Stimulated activated CD8-positive, alpha-beta memory T cell treated with anti-CD3 and anti-CD28 coated beads, Interleukin-2, amount 100 ng/mL, for 1 hour (primary cell): ENCODE measurements at places on chromosomes 11 and 22.

DNA sequence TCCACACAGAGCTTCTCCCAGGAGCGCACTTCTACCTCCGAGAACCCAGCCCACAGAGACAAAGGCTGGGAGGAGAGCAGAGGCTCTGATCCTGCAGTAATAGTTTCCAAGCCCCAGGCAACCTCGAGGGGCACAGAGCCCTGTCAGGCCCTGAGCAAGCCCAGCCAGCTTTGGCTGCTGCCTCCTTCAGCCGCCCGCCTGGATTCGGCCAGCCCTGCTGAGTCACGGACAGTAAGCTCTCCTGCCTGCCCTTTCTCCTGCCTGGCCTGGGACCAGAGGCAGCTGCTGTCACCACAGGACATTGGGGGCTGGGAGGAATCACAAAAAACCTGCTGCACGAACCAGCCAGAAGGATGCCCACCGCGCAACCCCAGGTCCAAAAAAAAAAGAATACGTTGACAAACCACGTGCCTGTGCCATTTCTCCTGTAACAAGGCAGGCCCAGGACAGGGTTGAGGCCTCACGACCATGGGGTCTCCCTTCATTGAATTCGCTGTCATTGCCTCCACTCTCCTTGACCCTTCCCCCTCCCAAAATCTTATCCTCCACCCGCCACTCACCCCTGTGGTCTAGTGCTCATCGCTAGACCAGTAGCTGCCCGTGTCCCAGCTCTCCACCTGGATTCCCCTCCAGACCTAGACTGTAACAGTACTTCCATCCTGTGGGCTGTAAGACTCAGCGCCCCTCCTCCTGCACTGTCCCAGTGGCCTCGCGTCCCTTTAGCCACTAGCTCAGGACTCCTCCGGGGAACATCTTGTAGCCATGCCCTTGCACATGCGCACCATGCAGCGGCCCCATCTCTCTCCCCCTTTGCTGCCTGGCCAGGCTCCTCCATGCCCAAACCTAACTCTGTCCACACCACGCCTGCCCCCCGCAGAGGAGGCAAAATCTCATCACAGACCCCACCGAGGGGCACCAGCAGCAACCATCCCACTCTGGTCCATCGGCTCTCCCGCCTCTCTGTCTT, 7.4 kb upstream of the SLC22A12 start:
- no peak for DNase-seq

DNA sequence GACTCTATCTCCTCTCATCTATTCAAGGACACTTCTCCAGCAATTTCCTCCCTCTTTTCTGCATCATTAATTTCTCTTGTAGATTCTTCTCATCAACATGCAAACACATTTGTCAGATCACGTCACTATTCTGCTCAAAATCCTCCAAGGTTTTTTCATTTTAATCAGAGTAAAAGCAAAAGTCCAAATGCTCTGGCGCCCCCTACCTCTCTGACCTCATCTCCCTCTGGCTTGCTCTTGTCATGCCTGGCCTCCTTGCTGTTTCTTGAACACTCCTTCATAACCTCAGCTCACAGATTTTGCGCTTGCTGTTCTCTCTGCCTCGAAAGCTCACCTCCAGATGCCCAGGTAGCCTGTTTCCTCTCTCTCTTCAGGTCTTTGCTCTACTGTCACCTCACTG, 22.4 kb downstream of the RTCB start:
- no peak for DNase-seq

GRCh38 chr11:521177-521688, 14.1 kb downstream of the HRAS start:
- no peak for DNase-seq

DNA sequence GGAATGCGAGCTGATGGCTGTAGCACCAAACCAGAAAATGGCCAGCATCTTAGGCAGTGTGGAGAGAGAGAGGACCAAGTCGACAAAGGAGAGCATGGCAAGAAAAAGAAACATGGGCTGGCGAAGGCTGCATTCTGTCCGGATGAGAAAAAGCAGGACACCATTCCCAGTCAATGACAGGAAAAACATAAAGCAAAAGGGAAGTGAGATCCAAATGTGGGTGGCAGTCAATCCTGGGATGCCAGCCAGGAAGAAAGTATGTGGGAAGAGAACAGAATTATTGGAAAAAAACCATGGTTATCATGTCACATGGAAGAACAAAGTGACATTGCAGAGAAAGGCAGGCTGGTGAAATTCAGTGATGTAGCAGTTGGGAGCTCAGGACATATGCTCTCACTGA, 36.9 kb upstream of the OR56A1 start:
- no peak for DNase-seq
